IPS DF 6.9 (cell line): ENCODE measurements at places on chromosomes 16 and 17.

GRCh38 chr16:85353839-85354685 is 241.8 kb upstream of the CIBAR2 start:
- H3K4me3 ChIP-seq: no peak overlapping the region
- H3K27ac ChIP-seq: no peak overlapping the region
- no peaks in the 10 kb centered on the region for H3K36me3 ChIP-seq
- peaks cover 1% of the 10 kb centered on the region; the same call in 1 of the 2 replicates for H3K4me1 ChIP-seq

GRCh38 chr16:81758376-81758775 is 20.7 kb upstream of the PLCG2 start:
- no peak overlapping the region for H3K4me3 ChIP-seq
- peaks cover 1% of the 10 kb centered on the region; the same call in 1 of the 2 replicates for H3K4me1 ChIP-seq
- no peak overlapping the region for H3K27ac ChIP-seq
- H3K27me3 ChIP-seq: no peaks in the 10 kb centered on the region
- no peak for DNase-seq
- no peaks in the 10 kb centered on the region for H3K36me3 ChIP-seq

DNA sequence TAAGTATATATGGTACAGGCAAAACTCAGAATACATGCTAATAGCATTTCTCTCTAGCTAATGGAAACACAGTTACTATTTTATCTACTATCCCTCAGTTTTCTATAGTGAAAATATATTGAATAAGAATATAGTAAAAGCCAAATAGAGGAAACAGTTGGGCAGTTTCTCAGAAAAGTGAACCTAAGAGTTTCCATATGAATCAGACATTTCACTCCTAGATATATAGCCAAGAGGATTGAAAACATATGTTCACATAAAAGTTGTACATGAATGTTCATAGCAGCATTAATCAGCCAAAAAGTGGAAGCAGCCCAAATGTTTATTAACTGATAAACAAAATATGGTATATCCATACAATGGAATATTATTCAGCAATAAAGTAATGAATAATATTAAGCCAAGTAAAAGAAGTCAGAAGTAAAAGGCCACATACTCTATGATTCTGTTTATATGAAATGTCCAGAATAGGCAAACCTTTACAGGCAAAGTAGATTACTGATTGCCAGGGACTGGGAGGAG is 134.6 kb downstream of the CYB561 start:
- H3K27me3 ChIP-seq: no peaks in the 10 kb centered on the region
- no peaks in the 10 kb centered on the region for H3K36me3 ChIP-seq
- H3K4me1 ChIP-seq: no peaks in the 10 kb centered on the region
- no peak overlapping the region for H3K27ac ChIP-seq
- no peak overlapping the region for H3K4me3 ChIP-seq
- DNase-seq: no peak

- H3K4me1 ChIP-seq: no peaks in the 10 kb centered on the region
- no peaks in the 10 kb centered on the region for H3K36me3 ChIP-seq
- no peaks in the 10 kb centered on the region for H3K27me3 ChIP-seq
- no peak for DNase-seq
Observed at GRCh38 chr16:86002178-86002900, 103.4 kb downstream of the IRF8 start.

DNA sequence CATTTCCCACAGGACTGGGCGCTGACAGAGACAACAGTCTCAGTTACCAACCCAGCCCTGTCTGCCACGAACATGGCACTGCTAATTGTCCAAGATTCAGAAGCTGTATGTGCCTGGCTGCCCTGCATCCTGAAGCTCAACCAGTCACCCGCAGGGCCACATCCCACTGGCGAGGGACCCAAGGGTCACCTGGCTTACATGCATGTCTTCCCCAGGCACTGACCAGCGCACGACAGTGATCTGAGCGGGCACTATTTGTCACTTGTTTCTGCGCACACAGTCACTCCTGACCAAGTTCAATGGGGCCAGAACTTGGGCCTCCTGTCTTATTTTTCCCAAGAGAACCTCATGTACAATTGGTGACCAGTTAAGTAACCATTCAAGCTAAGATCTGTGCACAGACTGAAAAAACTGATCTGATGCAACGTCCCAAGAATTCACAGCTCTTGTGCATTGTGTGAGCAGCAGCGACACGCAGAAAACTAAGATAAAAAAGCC is 13.1 kb downstream of the USP7 start:
- no peak for DNase-seq
- no peak overlapping the region for H3K27ac ChIP-seq

DNA sequence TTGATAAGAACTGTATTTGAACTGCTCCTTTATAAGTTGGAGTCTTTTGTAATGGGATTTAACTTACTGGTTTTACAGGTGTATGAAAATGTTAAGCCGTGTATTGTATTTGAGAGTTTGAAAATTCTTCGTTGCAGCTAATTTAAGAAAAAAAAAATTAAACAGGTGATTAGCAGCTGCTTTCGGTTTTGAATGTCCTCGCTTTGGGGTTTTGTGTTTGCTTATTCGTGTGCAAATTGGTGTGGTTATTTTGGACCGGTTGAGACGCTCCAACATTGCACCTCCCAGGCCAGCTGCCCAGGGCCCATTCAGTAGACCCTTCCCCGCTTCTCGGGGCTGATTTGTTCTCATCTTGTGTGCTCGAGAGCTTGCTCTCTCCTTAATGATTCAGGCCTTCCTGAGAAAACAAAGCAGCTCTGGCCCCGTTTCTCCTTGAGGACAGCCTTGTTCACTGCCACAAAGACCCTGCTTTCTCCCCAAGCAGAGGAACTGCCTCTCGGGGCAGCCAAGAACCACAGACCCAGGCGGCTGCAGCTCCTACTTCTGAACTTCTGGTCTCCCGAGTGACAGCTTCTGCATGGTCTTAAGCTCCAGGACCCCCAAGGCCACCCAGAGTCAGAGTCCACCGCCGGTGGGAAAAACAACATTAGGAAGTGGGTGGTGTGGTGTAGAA is 100.5 kb downstream of the MSI2 start:
- H3K27ac ChIP-seq: no peak overlapping the region
- H3K4me1 ChIP-seq: peaks cover 2% of the 10 kb centered on the region; the same call in 1 of the 2 replicates
- no peaks in the 10 kb centered on the region for H3K36me3 ChIP-seq
- H3K27me3 ChIP-seq: no peaks in the 10 kb centered on the region

- H3K4me3 ChIP-seq: no peak overlapping the region
- no peaks in the 10 kb centered on the region for H3K4me1 ChIP-seq
- H3K27ac ChIP-seq: no peak overlapping the region
- no peaks in the 10 kb centered on the region for H3K36me3 ChIP-seq
Observed at GRCh38 chr17:17295141-17295540, 8.0 kb upstream of the NT5M start.

- H3K27me3 ChIP-seq: no peaks in the 10 kb centered on the region
- H3K4me3 ChIP-seq: no peak overlapping the region
- H3K36me3 ChIP-seq: no peaks in the 10 kb centered on the region
- peaks cover 2% of the 10 kb centered on the region; the same call in 1 of the 2 replicates for H3K4me1 ChIP-seq
- DNase-seq: no peak
Observed at GRCh38 chr17:6303664-6304063, 131.3 kb downstream of the AIPL1 start.
